ENCODE measurements at places on chromosomes 7 and 10. TPM values are rescaled to one million over a fixed set of nuclear protein-coding genes. Genes with fewer than 3 reads are reported as not detected.
A peak's percentile ranks its signal among the peaks of the same experiment; 100 is the strongest.

GRCh38 chr10:99742701-99743100, 10.7 kb downstream of the CUTC start:
- no peaks in the 10 kb centered on the region for H3K27me3 ChIP-seq
- H3K27ac ChIP-seq, result no peak overlapping the region
- no peaks in the 10 kb centered on the region for H3K36me3 ChIP-seq
- H3K4me1 ChIP-seq, result no peaks in the 10 kb centered on the region
- no peak for DNase-seq
- no peak overlapping the region for H3K4me3 ChIP-seq

- H3K27me3 ChIP-seq, result no peaks in the 10 kb centered on the region
- DNase-seq, result no peak
- no peaks in the 10 kb centered on the region for H3K36me3 ChIP-seq
- no peaks in the 10 kb centered on the region for H3K4me1 ChIP-seq
Observed at GRCh38 chr10:52783726-52784125, 11.1 kb upstream of the MBL2 start.

DNA sequence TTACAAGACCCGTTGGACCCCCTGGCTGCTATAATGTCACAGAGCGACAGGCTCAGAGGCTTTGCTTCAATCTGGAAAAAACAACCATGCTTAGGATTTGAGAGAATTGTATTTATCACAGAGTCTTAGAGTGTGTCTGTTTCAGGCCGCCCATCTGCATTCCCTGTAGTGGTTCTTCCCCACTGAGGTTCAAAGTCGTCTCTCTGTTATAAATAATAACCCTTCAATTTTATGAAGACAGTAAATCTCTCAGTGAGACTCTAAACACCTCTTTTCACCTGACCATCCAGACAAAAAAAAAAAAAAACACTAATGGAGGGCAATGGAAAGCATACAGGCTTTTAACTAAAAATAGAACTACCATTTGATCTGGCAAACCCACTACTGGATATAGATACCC, 565.4 kb upstream of the AUTS2 start:
- no peaks in the 10 kb centered on the region for H3K27me3 ChIP-seq
- no peak for DNase-seq
- H3K36me3 ChIP-seq, result no peaks in the 10 kb centered on the region

DNA sequence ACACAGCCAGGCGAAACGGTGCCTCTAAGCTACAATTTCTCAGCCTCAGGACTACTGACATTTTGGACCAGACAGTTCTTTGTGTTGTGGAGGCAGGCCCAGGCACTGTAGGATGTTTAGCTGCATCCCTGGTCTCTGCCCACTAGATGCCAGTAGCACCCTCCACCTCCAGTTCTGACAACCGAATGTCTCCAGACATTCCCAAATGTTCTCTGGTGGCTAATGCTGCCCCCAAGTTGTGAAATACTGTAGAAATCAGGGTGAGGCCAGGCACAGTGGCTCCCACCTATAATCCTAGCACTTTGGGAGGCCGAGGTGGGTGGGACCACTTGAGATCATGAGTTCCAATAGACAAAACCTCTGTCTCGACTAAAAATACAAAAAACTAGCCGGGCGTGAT, 18.2 kb downstream of the HNRNPF start:
- no peak overlapping the region for H3K27ac ChIP-seq
- H3K4me1 ChIP-seq, result peaks cover 24% of the 10 kb centered on the region
- H3K4me3 ChIP-seq, result no peak overlapping the region
- H3K27me3 ChIP-seq, result no peaks in the 10 kb centered on the region
- H3K36me3 ChIP-seq, result no peaks in the 10 kb centered on the region

- no peaks in the 10 kb centered on the region for H3K27me3 ChIP-seq
- no peaks in the 10 kb centered on the region for H3K36me3 ChIP-seq
- no peak overlapping the region for H3K27ac ChIP-seq
- DNase-seq, result no peak
Observed at GRCh38 chr10:52491246-52491995, 177.3 kb downstream of the DKK1 start.

DNA sequence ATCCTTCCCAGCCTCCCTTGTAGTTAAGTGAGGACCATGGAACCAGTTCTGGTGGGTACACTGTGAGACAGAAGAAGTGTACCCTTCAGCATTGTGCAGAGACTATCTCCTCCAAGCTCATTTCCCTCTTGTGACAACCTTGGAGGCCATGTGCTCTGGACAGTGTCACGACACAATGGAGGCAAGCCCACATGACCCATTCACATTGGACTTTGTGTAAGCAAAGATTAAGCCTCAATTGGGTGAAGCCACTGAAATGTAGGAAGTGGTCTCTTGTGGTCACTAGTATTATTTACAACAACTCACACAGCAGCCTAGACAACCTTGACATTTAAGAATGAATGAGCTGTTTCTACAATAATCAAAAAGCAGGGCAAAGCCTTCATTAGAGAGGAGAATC, 124.2 kb downstream of the INHBA start:
- H3K36me3 ChIP-seq, result no peaks in the 10 kb centered on the region
- no peaks in the 10 kb centered on the region for H3K4me1 ChIP-seq
- H3K4me3 ChIP-seq, result no peak overlapping the region
- no peak overlapping the region for H3K27ac ChIP-seq

- no peaks in the 10 kb centered on the region for H3K27me3 ChIP-seq
- H3K4me3 ChIP-seq, result no peak overlapping the region
- H3K36me3 ChIP-seq, result no peaks in the 10 kb centered on the region
- H3K4me1 ChIP-seq, result no peaks in the 10 kb centered on the region
- no peak overlapping the region for H3K27ac ChIP-seq
Observed at GRCh38 chr10:126090911-126091728, 194.8 kb downstream of the FANK1 start.

GRCh38 chr10:5376450-5376849, 11.7 kb downstream of the UCN3 start:
- H3K27ac ChIP-seq, result no peak overlapping the region
- H3K4me3 ChIP-seq, result no peak overlapping the region
- no peaks in the 10 kb centered on the region for H3K27me3 ChIP-seq

DNA sequence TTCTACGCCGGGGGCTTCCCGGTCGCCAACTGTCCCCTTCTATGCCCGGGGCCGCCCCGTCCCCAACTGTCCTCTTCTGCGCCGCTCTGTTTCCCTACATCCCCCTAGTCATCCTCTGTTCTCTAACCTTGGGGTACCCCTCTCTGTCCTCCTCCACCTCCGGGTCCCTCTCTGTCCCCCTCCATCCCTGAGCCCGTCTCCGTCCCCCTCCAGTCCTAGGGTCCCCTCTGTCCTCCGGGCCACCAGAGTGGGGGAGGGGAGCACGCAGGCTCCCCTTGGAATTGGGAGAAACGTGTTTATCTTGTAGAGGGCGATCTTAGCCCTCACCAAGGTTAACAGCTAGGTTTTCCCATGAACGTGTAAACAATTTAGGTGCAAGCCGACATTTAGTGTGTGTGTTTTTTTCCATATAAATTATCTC, 852 bp upstream of the KLF6 start:
- peak overlapping the region; percentile 98 for H3K4me3 ChIP-seq
- no peaks in the 10 kb centered on the region for H3K36me3 ChIP-seq
- peak; percentile 57 for DNase-seq
- peak overlapping the region; percentile 100 for H3K27ac ChIP-seq
- peaks cover 17% of the 10 kb centered on the region for H3K4me1 ChIP-seq

DNA sequence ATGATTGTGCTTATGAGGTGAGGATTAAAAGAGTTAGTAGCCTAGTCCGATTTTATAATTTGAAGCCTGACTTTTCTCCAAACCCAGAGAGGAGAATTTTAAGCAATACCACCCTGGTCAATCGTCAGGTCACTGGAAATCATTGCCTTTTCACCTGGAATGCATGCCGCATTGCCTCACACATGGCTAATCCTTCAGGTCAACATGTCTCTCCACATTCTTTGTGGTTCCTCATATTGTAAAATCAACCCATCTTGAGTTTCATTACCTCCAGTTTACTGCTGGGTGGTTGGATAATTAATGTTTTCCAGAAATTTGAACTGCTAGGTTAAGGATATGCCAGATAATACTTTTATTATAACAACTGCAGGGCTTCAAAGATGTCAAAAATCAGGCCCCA, 55.6 kb upstream of the SEMA3E start:
- no peaks in the 10 kb centered on the region for H3K27me3 ChIP-seq
- no peaks in the 10 kb centered on the region for H3K36me3 ChIP-seq
- H3K4me1 ChIP-seq, result no peaks in the 10 kb centered on the region
- no peak for DNase-seq
- H3K27ac ChIP-seq, result no peak overlapping the region

DNA sequence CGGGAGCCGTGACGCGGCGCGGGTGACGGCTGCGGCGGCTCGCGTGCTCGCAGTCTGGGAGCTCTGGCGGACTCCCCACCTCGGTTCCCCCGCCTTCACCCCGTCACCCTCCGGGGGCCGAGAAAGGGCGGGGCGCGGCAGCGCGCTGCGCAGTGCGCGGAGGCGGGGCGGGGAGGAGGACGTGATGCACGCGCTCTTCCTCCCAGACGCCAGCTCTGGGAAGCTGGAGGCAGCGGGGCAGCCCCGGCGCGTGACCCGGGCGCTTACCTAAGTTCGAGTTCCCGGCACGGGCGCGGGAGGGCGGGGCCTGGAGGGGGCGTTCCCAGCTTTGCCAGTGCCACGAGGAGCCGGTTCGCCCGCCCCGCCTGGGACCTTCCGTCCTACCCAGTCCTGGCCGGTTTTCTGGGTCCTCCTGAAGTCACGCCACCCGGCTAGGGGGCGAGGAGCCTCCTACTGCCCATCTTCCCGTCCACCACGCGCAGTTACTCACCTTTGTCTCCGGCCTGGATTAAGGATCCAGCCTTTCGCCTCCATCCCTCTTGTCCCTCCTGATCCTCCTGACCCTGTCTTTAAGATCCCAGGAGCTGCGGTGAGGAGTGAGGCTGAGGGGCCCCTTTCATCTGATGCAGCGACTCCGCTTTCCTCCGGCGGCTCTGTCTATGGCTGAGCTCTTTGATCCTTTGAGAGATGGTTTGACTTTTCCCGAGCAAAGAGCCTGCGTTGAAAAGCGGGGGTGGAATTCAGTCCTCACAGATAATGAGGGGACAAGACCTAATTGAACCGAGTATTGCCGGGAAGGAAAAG, 470 bp upstream of the NAMPT start:
- DNase-seq, result peak; percentile 98
- no peaks in the 10 kb centered on the region for H3K36me3 ChIP-seq
- H3K4me1 ChIP-seq, result peaks cover 3% of the 10 kb centered on the region
- H3K4me3 ChIP-seq, result peak overlapping the region; percentile 90
- H3K27me3 ChIP-seq, result no peaks in the 10 kb centered on the region
- peak overlapping the region; percentile 98 for H3K27ac ChIP-seq

DNA sequence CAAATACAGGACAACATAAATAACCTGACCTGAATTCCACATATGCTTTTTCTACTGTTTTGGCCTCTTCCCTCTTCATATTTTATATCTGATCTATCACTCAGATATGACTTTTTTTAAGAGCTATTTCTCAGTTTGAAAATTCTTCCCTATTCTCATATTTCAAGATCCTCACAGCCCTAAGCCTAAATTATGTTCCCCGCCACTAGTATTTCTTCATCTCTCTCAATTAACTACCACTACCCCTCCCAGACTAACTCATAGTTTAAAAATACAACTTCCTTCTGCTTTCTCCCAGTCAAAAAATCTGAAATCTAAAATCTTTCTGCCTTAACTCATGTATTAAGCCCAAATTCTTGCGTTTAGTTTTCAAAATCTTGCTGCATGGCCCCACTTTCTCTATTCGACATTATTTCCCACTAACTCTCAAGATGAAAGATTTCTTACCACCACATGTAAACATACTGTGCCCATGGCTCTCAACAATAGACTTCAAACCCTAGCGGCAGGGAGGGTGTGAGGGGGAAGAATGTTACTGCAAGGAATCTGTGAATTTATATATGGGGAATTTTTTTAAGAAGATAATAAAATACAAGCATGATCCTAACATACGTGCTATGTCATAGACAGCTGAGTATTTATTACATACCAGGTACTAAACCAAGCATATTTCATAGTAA, 64.6 kb downstream of the TFEC start:
- DNase-seq, result no peak
- no peak overlapping the region for H3K4me3 ChIP-seq
- H3K4me1 ChIP-seq, result no peaks in the 10 kb centered on the region
- H3K27ac ChIP-seq, result no peak overlapping the region

- no peaks in the 10 kb centered on the region for H3K36me3 ChIP-seq
- no peaks in the 10 kb centered on the region for H3K27me3 ChIP-seq
- no peak for DNase-seq
Observed at GRCh38 chr7:842431-843031, 10.3 kb downstream of the SUN1 start.

DNA sequence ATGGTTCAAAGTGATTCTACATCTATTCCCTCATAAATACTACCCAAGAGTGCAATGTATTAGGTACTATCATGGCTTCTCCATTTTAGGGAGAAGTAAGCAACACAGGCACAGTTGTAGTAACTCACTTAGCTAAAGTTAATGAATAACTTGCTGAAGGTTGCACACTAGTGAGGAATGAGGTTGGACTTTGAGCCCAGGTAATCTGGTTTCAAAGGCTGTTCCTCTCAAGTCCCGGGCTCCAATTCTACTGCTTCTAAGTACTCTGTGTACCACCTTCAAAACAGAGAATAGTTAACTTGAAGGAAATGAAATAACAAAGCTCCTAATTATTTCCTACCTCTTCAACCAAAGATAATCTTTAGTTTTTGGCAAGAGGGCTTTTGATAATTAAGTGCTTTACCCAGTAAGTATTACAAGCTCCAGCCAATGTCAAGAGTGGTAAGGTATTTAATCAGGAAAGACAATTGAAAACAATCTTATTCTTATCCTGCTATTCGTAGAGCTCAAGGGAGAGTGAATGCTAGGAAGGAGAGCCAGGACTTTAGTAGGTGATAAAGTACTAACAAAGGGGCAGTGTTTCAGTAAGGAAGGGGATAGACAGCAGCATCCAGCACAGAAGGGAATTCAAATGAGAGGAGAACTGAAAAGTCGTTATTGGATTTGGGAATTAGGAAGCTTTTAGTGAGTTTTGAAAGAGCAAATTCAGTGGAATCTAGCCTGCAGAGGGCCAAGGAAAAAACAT, 158.2 kb upstream of the PTPRZ1 start:
- no peaks in the 10 kb centered on the region for H3K4me1 ChIP-seq
- DNase-seq, result no peak
- H3K27ac ChIP-seq, result no peak overlapping the region
- no peaks in the 10 kb centered on the region for H3K36me3 ChIP-seq
- H3K27me3 ChIP-seq, result no peaks in the 10 kb centered on the region

The SUV39H2 gene
- 69.4 TPM for polyA plus RNA-seq

The PSD gene
- 17.7 TPM for polyA plus RNA-seq

The FAM131B gene
- 1.2 TPM for polyA plus RNA-seq

The C10orf53 gene
- 139 TPM for polyA plus RNA-seq

The AGAP4 gene
- polyA plus RNA-seq, result 23.0 TPM

The ASB10 gene
- 0.18 TPM for polyA plus RNA-seq

The IRF5 gene
- 4.6 TPM for polyA plus RNA-seq

The GALNT17 gene
- 10.9 TPM for polyA plus RNA-seq

The ELOVL3 gene
- polyA plus RNA-seq, result 5.0 TPM

The LDB1 gene
- 64.2 TPM for polyA plus RNA-seq

The DRGX gene
- polyA plus RNA-seq, result 0.33 TPM

The ECHS1 gene
- 118 TPM for polyA plus RNA-seq

The C10orf95 gene
- polyA plus RNA-seq, result 0.29 TPM

The SYT15B gene
- 0.37 TPM for polyA plus RNA-seq
